ENCODE measurements at places on chromosomes 16 and 17.

- no peak for DNase-seq
Measured at GRCh38 chr17:4476017-4476416, 22.7 kb upstream of the SPNS2 start.

- DNase-seq = no peak
Measured at GRCh38 chr16:68492543-68493411, 44.5 kb upstream of the SMPD3 start.

DNA sequence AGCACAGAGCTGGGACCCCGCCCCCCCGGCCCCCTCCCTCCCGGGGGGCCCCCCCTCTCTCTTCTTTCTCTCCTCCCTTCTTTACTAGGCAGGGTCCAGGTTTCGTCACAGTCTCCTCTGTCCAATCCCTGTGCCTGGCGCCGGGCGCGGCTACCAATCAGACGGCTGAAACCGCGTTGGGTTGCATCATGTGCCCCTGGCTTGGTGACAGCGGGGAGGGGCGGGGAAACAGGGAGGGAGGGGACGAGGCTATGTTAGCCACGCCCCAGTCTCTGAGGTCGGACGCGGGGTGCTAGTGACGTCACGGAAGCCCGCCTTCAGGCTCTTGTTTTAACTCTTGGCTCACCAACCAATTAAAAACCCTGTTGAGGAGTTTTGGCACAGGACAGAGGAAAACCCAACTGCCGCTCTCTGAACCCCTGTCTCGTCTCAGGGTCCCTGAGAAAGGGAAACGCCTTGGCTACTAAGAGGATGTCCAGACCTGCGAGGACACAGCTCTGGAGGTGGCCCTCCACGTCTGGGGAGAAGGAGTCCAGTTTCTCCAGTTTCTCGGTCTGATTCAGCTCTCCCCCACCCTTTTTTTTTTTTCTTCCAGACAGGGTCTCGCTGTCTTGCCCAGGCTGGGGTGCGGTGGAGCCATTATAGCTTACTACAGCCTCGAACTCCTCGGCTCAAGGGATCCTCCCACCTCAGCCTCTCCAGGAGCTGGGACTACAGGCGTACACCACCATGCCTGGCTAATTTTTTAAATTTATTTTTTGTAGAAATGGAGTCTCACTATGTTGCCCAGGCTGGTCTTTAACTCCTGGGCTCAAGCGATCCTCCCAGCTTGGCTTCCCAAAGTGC is 441 bp upstream of the PLEKHH3 start:
- DNase-seq = peak; percentile 100

- DNase-seq = peak; percentile 6
Measured at GRCh38 chr16:1870365-1871082, 1.4 kb downstream of the MEIOB start.

DNA sequence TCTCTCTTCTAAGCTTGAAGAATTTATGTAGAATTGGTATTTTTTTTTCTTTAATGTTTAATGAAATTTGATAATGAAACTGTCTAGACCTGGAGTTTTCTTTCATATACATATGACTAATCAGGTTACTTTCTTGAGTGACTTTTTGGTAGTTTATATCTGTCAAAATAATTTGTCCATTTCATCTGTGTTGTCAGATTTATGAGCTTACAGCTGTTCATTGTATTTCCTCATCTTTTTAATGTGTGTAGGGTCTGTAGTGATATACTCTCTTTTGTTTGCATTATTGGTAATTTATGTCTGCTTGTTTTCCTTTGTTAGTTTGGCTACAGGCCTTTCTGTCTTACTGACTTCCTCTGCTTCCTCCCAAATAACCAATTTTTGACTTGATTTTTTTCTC is 55.7 kb downstream of the TAOK1 start:
- no peak for DNase-seq

DNA sequence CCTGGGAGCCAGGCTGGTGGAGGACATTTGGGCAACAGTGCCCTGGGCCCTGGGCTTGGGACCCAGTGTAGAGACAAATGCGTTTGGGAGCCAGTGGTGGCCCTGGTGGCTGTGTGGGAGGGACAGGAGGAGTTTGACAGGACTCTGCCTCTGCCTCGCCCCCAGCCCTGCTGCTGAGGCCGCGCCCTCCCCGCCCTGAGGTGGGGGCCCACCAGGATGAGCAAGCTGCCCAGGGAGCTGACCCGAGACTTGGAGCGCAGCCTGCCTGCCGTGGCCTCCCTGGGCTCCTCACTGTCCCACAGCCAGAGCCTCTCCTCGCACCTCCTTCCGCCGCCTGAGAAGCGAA is 11.9 kb upstream of the TCAP start:
- DNase-seq = no peak

- DNase-seq = no peak
Measured at GRCh38 chr16:8961811-8962390, 1.8 kb downstream of the USP7 start.

DNA sequence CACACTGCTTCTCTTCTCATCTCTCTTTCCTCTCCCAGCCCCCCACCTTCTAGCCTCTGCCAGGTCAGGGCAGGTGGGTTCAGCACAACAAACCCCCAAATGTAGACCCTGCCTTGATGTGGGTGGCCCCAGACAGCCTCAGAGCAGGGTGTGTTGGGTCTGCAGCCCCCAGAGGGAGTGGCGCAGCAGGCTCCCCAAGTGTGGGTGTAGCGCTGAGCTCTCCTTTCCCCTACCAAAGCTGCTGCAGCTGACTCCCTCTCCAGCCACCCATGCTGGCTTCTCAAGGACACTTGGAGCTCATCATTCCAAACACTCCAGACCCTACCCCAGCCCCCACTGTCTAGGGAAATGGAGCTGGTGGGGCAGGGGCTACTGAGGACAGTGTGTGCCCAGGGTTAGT is 27.3 kb downstream of the NLRC3 start:
- no peak for DNase-seq

- DNase-seq = no peak
Measured at GRCh38 chr17:76877437-76877836, 9.2 kb downstream of the MGAT5B start.

DNA sequence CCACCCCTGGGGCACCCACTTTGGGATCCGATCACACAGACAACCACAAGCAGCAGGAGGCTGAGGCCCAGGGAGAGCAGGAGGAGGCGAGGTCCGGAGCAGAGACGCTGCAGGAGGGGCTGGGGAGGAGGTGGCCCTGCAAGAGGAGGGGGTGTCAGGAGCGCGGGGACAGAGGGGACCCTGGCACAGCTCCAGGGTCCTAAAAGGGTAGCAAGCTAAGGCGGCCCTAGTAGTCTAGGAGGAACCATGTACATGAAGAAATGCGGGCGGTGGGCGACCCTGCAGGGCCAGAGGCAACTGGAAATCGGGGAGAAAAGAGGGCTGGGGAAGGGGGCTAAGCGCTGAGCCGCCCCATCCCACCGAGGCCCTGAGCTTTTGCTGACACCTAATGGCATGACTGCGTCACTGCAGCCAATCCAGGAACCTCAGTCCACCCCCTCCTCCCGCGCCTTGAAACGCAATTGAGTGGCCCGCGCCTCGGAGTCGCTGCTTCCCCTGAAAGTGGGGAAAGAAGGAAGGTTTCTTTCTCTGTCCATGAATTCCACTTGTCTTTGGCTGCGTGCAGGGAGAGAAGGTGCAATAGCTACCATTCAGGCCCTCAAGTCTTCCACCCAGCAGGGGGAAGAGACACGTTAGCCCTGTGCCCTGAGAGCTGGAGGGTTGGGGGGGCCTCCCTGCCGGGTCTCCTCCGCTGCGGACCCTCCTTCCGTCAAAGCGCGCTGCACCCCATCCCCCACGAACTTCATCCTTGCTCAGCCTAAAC is 1.8 kb downstream of the ASGR1 start:
- peak; percentile 83 for DNase-seq

- DNase-seq = peak; percentile 18
Measured at GRCh38 chr17:2195729-2196128, 107.9 kb downstream of the SMG6 start.

DNA sequence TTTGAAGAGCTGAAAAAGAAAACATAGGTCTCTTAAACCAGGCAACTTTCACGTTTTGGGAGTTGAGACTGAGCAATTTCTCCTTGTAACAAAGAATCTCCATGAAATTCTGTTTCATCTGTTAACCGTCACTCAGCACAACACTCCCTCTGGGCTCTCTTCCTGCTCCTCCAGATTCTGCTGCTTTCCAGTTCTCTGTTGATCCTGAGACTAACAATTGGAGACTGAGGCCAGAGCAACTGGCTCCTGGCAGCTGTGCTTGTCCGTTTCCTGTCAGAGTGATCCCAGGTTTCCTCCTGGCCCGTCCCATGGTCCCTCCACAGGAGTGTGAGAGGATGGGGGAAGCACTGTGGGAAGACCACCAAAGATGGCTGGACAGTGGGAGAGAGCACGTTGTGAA is 32.5 kb downstream of the IST1 start:
- no peak for DNase-seq

- DNase-seq = peak; percentile 49
Measured at GRCh38 chr16:66751053-66751302, 431 bp downstream of the DYNC1LI2 start.

DNA sequence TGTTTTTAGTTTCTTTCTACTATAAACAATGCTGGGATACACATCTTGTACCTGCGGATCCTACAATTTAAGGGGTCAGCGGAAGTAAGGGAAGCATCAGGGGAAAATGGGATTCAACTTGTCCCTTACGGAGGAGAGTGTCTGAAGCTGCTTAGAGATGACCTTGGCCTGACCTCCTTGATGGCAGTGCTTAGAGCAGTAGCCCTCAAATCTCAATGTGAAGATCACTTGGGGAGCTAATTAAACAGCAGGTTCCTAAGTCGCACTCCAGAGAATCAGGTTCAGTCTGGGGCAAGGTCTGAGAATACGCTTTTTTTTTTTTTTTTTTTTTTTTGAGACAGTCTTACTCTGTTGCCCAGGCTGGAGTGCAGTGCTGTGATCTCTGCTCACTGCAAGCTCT is 9.6 kb upstream of the METTL16 start:
- no peak for DNase-seq

Measured in suppressor macrophage treated with lipopolysaccharide for 1 hour (primary cell).